Pulmonary artery endothelial cell (primary cell): ENCODE measurements at places on chromosomes 12 and 14. TPM values are rescaled to one million over a fixed set of nuclear protein-coding genes. Genes with fewer than 3 reads are reported as not detected.

DNA sequence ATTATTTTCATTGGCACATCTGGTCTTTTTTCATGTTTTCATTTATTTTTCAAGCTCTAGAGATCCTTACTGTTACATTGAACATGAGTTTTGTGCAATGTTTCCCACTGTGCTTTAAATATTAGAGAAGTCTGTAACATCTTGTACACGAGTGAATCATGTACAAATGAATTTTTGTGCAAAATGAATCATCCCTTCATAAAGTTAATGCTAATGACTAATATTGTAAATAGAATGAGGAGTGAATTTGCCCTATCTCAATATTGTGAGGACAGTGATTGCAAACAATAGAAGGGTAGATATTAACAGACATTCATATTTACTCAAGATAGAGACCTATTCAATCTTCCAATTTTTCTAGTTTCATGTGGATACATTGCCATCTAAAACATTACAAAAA lies 463.3 kb upstream of the FOXG1 start:
- no peak for DNase-seq

- DNase-seq = no peak
These were observed 216.4 kb downstream of the LRIG3 start for GRCh38 chr12:58703866-58704265.

GRCh38 chr12:2260441-2260840 lies 207.7 kb downstream of the CACNA1C start:
- no peak for DNase-seq

DNA sequence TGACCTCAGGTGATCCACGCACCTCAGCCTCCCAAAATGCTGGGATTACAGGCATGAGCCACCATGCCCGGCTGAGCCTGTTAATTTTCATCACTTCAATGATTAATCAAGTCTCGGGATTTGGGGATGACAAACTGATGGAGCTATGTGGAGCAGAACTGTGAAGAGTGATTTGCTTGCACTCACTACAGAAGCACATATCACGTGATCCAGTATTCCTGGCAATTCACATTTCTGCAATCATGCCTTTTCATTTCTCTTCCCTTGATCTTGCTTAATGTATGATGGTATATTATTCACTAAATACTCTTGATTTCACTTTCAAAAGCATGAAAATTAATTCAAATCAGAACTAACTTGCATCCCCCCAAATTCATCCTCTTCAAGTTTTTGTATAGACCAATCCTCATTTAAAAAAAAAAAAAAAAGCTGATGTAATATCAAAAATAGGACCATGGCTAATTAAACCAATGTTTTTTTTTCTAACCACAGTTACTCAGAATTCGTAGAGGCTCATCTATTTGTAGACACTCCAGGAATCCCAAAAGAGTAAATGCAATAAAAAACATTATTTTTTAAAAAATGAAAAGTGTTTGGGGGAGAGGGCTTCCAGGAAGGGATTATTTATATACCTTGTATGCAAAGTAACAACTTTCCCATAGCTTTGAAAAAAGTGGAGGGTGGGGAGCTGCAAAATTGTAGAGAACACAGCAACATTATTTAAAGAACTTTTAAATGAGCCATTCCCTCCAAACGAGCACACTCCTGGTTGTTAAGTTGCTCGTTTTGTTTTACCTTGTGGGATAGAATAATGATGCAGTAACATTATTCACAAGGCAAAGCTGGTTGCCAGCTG lies 7.0 kb upstream of the ATXN2 start:
- no peak for DNase-seq

DNA sequence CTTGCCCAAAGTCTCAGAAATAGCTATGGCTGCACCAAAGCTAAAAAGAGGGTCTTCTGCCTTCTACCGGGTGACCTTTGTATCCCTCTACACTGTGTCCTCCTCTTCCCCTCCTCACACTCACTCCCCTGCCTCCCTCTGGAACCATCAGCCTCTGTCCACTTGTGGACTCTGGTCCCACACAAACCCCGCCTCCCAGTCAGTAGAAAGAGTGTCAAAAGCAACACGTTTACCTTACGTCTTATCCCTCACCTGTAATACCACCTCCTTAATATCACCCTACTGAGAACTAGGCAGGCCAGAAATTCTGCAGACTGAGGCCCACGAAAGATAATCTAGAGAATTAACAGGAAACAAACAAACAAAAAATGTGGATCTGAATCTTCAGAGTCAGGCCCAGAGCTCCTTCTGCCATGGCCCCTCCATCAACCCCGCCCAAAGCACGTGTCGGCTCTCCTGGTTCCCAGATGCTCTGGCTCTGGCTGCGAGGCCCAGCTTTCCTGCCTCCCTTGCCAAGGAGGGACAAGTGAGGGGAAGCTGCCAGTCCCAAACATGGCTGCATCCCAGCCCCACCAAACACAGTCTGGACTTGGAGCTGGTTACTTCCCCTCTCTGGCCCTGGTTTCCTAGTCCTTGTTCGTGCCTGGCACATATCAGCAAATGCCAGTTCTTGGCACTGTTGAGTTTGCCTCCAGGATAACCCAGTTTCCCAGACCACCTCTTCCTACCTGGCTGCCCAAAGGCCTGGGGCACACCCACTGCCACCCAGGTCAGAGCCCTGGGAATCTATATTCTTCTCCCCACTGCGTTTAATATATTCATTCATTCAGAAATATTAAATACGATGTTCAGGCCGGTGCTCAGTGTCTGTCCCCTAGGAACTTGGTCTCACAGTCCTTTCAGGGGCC lies 2.7 kb downstream of the ACTN1 start:
- no peak for DNase-seq

- DNase-seq = no peak
These were observed 370.3 kb downstream of the DAD1 start for GRCh38 chr14:22218728-22219127.

- DNase-seq = no peak
These were observed 425.3 kb downstream of the ZFP36L1 start for GRCh38 chr14:68367536-68367935.

DNA sequence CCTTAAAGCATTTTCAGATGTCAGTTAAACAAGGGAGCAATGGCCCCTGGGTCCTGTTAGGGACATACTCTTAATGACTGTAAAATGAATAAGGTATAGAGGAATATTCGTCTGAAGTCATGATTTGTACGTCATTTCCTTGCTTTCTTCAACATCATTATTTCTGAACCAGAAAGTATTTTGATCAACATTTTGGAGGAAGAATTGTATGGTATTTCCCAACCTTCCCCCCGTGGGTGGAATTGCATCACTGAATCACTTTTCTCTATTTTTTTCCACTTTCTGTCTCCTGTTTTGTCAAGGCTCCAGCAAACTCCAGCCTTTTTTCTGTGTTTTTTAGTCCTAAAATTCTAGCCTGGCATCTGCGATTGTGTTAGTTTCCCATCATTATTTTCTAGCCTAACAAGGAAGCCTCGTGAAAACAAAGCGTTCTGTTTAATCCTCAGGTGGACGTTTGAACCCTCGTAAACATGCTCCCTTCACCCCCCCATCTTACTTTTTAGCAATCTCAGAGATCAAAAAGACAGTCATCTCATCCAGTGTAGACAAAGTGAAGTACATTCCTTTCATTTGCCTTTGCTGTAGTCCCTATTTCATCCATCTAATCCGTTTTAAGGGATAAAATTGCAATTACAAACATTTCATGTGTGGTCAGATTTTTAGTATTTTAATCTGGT lies 62.3 kb downstream of the ETV6 start:
- no peak for DNase-seq

GRCh38 chr12:104486943-104487819 lies 30.4 kb downstream of the CHST11 start:
- no peak for DNase-seq

GRCh38 chr14:20798318-20798717 lies 4.3 kb downstream of the RNASE1 start:
- DNase-seq = no peak

GRCh38 chr14:68244262-68244980 lies 424.8 kb downstream of the RAD51B start:
- DNase-seq = no peak

- no peak for DNase-seq
These were observed at the start of gene CYP27B1 for GRCh38 chr12:57766464-57767304. CYP27B1 (minus strand) TSS chr12:57767078; CDS start chr12:57767041, 37 bp downstream.

DNA sequence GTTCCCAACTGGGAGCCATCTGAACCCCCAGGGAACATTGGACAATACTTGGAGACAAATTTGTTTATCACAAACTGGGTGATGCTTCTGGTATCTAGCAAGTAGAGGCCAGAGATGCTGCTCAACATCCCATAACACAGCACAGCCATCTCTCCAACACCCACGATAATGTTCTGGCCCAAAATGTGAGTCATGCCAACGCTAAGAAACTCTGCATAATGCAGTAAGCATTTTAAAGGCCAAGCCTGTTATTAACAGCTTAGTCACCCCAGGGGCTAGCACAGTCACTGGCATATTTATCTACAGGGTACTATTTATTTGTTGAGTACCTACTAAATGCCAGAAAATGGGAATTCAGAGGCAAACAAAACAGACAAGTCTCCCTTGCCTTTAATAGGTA lies 873.1 kb upstream of the TMEM132C start:
- no peak for DNase-seq

- DNase-seq = no peak
These were observed 7.3 kb downstream of the GNG2 start for GRCh38 chr14:51867741-51868140.

GRCh38 chr12:30257618-30258017 lies 438.1 kb downstream of the IPO8 start:
- DNase-seq = no peak

- no peak for DNase-seq
These were observed 429 bp upstream of the PLEKHA5 start for GRCh38 chr12:19129122-19129485.

DNA sequence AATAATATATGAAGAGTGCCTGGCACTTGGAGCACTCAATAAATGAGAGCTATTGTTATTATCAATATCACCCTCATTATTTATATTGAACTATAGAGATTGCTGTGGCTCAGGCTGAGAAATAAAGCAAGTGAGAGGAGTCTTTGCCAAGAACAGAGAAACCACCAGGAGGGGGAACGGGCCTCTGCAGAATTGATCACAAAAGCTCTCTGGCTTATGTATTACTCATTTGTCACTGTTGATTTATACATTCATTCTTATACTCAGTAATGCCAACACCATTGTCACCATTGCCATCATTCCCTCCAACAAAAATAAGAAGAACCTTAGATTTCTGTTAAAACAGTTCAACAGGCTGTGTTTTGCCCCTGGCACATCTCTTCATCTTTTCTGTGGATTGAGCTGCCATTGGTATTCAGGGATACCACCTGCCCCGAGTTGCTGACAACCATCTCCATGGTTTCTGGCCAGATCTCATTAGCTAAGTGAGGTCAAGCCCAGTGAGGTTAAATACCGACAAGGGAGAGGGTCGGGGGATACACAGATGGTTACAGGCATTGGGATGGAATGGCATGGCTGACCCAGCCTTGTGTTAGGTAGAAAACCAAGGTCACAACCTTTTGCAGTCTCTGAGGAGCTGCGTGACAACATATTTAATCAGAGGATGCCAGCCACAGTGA lies 21.8 kb upstream of the PCNX1 start:
- DNase-seq = no peak

DNA sequence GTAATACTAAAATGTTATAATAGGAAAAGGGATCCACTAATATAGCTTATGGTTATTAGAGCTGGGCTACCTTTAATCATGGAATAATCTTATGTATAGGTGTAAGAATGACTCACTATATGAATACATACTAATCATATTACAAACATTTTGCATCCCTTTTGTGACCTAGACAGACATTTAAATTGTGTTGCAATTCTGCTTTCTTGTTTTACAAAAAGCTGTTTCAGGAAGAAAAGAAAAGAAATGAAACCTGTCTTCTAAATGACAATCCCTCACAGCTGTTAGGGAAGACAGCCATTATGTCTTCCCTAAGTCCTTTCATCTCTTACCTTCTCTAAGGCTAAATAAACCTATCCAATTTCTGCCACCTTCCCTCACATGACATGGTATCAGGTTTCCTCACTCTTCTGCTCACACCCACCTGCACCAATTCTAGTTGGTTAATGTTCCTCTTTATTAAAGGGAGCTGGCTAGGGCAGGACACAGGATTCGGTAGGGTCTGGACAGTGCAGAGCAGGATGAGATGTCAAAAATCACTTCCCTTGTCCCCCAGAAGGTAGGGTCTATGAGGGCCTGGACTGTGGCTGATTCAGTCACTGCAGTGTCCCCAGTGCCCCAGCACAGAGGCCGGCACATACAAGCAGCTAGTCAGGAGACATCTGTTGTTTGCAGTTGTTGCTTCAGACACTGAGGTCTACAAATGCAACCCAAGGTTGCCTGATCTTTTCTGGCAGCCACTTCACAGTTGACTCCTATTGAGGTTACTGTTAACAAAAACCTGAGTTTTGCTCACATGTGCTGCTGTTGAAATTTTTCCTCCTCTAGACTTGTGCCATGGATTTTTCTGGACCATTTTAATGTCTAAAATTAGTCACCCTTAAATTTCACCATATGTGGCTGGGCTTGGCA lies 3.7 kb downstream of the DHRS7 start:
- DNase-seq = no peak

GRCh38 chr14:54759982-54760585 lies 142.5 kb downstream of the GCH1 start:
- no peak for DNase-seq

- DNase-seq = no peak
These were observed 94.7 kb downstream of the DENND5B start for GRCh38 chr12:31496257-31496656.

DNA sequence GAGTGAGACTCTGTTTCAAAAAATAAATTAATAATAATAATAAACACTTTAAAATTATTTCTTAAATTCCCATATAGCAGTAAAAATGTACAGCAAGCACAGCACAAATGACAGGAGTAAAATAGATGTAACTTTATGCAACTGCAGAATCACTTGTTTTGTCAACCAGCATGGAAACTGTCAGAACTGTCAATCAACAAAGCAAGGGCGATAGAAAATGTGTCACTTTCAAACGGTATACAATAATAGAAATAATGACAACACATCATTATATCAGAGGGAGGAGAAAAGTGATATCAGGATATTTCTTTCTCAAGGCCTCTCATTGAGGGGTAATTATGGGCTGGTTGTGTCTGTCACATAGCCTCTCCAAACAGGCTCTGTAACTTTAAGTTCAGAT lies 68.2 kb downstream of the KLHL28 start:
- DNase-seq = no peak

Gene GLIPR1L1
- not detected in 2 replicates for total RNA-seq

Gene HOXC6
- total RNA-seq = not detected in 2 replicates

Gene TEAD4
- 26.2 and 29.1 TPM in 2 replicates for total RNA-seq

Gene OASL
- total RNA-seq = 0.40 and 0.46 TPM in 2 replicates

Gene ATF7IP
- total RNA-seq = 18.7 and 23.9 TPM in 2 replicates
